ENCODE measurements at places on chromosomes 1 and 21.

DNA sequence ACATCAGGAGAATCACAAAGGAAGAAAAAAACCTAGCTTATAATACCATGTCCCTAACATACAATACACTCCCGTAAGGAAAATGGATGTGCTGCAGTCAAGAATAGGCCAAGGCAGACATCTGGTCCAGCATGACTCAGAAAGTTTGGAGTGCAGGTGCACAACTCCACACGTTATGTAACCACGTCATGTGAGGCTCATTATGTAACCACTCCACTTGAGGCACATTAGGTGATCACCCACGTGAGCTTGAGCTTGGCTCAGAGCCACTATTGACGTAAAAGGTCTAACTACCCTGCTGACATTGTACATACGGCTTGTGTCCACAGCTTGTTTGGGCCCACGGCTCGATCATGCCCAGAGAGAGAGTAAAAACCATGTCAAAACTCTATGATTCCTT is 99.8 kb upstream of the C1orf21 start:
- no peak for DNase-seq

DNA sequence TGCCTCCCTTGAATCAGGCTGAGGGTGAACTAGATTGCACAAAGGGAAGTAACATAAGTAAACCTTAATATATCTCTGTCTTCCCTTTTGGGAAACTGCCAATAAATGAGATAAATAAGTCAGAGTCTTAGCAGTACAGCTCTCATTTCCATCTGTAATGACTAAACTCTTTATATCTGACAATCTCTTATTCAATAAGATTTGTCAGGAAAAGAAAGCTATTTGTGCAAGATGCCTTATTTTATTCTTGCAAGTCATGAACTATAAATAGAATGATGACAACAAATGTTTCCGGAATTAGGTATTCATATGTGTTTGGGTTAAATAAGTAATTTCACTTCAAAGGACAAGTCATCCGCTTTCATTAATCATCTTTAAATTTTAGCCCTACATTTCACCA is 229.2 kb downstream of the PTGER3 start:
- peak; percentile 4 for DNase-seq

- DNase-seq: no peak
Observed at GRCh38 chr1:67338642-67339041, 31.0 kb downstream of the IL12RB2 start.

GRCh38 chr1:190296453-190296852 is 181.2 kb downstream of the BRINP3 start:
- DNase-seq: no peak

DNA sequence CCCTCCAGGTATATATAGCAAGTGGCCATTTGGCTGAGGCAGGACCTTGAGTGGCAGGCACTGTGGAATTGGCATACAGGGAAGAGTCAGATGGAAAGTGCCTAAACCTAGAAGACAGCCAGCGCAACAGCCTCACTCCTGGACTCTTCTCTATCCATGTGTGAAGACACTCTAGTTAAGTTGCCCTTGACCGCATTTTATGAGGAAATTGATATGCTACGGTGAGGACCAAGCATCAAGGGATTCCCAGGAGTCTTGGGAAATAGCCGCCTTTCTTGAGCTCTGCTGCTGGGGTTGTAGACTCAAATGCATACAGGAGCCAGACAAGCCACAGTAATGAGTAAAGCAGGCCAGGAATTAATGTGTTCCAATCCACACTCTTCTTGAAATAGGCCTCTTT is 145.9 kb upstream of the KAZN start:
- no peak for DNase-seq

DNA sequence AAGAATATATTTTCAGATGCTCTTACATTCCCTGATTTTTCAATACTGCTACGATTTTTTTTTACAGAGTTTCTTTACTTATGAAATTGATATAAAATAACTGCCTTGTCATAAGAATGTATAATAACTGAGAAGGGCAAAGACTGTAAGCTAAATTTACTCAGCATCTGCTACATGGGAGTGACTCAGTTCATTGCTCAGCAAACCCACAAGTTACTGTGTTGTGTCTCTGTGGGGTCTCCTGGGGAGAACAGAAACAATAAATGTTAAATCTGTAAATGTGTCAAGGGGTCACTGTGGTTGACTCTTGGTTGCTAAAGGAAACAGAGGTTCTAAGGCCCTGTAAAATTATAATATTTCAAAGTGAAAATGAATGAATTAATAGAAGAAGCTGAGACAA is 210.3 kb upstream of the CACYBP start:
- peak; percentile 52 for DNase-seq

GRCh38 chr1:226268421-226269124 is 40.4 kb downstream of the LIN9 start:
- DNase-seq: peak; percentile 48

- no peak for DNase-seq
Observed at GRCh38 chr1:246383791-246384190, 123.3 kb downstream of the SMYD3 start.

DNA sequence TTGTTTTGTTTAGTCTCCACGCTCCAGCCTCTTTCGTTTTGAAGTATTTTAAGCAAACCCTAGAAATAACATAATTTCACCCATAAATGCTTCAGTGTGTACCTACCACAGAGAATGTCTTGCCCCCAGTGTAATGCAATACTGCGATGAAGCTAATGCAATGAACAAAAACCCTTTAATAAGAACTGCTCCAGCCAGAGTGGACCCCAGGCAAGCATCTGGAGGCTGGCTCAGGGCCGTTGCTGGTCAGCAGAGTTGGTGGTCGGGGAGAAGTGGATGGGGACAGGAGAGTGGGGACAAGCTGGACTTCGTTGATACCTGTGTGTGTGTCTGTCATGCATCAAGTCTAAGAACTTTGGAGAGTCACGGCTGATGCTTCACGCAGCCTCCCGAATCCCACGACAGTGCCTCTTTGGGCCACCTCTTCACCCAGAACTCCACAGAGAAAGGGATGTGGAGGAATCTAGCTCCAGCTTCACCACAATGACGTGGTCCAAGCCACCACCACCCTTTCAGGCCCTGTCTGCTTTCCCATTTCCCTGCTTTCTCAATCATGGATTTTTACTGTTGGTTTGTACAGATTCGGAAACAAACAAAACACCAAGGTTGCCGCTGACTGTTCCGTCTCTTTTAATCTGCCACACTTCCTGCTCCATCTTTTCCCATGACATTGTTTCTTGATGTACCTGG is 108.6 kb upstream of the ERRFI1 start:
- no peak for DNase-seq

All from adipocyte (in vitro differentiated cells).